ENCODE measurements at places on chromosomes 4 and X. TPM values are rescaled to one million over a fixed set of nuclear protein-coding genes. Genes with fewer than 3 reads are reported as not detected.
A peak's percentile ranks its signal among the peaks of the same experiment; 100 is the strongest.

DNA sequence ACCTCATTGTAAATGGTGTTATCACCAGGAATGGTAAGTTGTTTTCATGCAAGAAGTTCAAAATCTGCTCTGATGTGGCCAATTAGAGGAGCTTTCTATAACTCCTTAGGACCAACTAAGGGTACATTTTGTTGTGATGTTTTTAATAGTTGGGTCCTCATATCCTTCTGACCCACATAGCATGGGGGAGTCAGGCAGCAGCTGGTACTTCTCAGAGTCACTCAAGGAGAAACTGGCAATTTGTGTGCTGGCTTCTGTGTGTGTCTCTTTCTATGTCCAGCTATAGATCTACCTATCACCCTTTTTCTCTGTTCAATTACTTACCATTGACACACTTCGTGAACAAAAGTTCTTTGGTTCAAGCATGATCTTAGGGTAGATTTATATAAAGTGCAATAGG is 194.3 kb upstream of the TENM3 start:
- no peak for DNase-seq

- no peak for DNase-seq
Measured at GRCh38 chr4:83629945-83630721, 94.2 kb downstream of the GPAT3 start.

- no peak for DNase-seq
Measured at GRCh38 chr4:14667624-14668151, 334.6 kb upstream of the CPEB2 start.

DNA sequence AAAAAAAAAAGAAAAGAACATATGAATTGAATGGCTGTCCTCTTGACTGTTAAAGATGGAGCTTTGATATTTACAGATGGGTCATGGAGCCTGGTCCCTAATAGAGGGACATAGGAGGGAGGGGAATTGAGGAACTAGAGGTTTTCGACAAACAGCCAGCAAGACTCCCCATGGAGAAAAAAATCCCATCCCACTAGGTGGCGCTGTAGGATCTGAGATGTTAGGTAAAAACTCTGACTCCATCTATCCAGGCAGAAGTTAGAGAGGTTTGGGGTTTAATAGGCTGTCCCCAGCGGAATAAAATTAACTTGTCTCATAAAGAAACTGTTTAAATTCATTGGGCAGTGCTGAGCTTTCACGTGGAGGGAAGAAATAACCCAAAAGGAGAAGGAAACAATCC is 45.9 kb downstream of the HMGB2 start:
- peak; percentile 75 for DNase-seq

DNA sequence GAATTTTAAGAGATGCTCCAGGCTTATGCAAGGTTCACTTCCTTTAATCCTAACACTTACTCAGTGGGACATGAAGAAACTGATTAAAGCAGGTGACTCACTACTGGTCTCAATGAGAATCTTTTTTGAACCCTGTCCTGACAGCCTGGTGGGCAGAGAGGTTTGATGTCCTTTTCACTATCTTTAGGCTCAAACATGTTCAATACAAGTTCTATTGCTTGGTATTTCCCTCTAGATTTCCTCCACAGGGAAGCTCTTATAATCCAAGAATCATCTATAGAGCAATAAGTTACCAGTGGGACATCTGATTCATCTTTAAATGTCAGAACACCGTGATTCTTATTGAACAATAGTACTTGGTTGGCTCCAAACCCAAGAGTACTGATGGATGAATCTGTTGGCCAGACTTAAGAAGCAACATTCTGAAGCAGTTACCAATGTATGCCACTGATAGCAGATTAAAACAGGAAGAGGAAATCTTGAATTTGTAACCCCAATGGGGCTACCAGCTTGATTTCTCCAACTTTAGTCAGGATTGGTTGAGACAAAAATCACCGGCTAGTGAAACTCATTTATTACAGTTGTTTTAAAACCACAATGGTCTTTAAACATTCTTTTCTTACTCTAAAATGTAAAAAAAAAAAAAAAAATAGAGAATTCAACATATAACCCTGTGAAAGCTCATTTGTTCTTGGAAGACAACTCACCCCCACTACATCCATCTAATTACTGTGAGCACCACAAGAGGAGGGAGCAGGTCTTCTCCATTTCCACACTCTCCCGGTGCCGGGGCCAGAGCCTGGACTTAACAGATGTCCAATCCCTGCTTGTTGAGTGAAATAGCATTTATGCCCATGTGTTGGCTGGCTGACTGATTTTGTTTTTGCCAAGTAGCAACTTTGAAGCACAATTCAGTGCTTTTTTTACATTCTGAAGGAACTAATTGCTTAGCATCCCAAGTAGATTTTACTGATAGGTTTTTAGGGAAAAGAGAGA is 43.3 kb downstream of the FGFBP1 start:
- DNase-seq: no peak

Gene ARHGEF6
- 85.6 TPM for total RNA-seq

Gene ADH1A
- total RNA-seq: not detected

DNA sequence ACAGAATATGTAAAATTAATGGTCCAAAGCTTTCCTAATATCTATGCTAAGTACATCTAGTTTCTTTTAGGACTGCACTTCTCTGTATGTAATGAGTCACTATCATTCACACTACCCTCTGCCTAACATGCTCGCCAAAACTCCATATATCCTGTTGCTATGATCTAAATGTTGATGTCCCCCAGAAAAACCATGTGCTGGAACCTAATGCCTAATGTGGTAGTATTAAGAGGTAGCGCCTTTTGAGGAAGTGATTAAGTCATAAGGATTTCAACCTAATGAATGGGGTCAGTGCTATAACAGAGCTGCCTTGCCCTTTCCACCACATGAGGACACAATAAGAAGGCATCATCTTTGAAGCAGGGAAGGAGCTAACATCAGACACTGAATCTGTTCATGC is 34.9 kb upstream of the NFKB1 start:
- DNase-seq: no peak

GRCh38 chr4:73687421-73687820 is 52.9 kb upstream of the CXCL8 start:
- no peak for DNase-seq

GRCh38 chr4:186982160-186982559 is 258.5 kb upstream of the FAT1 start:
- no peak for DNase-seq

- no peak for DNase-seq
Measured at GRCh38 chr4:182807346-182807745, 109.8 kb downstream of the DCTD start.

Gene BEND2
- total RNA-seq: not detected

DNA sequence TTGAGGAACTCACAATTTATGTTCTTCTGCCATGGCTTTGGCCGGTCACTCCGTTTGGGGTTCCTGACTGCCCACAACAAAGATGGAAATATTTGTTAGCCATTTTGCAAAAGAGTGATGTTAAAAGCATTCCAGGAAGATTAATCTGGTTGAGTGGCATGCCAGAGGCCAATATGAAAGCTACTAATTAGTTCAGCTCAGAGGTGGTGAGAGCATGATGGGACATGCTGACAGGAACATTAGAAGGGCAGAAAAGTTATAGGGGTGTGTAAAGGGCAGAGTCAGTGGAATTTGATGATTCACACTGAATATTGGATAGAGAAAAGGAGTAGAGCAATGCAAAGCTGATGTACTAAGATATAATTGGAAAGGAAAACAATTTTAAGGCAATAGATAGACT is 94.4 kb downstream of the TLL1 start:
- no peak for DNase-seq

DNA sequence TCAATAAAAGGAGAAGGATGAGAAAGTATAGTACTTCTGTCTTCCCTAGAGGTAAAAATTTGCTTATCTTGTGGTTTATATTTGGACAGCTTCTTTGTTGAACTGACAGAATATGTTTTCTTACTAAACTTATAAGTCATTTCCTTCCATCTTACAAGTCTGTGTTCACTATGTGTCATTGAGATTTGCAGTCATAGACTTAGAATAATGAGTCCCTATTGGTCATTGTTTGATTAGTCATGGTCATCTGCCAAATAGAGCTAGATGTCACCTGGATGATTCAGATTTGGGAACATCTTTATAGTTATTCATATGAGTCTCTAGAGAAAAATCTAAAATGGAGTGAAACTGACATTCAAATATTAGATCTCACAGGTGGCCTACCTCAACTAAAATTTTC is 51.5 kb downstream of the SPATA18 start:
- DNase-seq: no peak

GRCh38 chr4:184052616-184053015 is 147.5 kb downstream of the STOX2 start:
- no peak for DNase-seq

GRCh38 chrX:1483843-1484637 is 31.3 kb upstream of the ASMTL start:
- peak; percentile 50 for DNase-seq

Data from activated T-cell treated with anti-CD3 and anti-CD28 coated beads, Interleukin-2, amount 50 U/mL, for 72 hours (primary cell).